Upper lobe of right lung (tissue), 1 donor: ENCODE measurements at places on chromosomes 12 and 14.

- DNase-seq = no peak
Measured at GRCh38 chr14:64611358-64612020, 61.7 kb downstream of the PPP1R36 start.

GRCh38 chr12:42679466-42679865 is 89.9 kb upstream of the PRICKLE1 start:
- no peak for DNase-seq

GRCh38 chr12:29591140-29592020 is 93.9 kb upstream of the OVCH1 start:
- no peak for DNase-seq

- no peak for DNase-seq
Measured at GRCh38 chr14:53824061-53824460, 132.6 kb downstream of the BMP4 start.

- DNase-seq = no peak
Measured at GRCh38 chr14:21723431-21724045, 49.9 kb upstream of the OR4E1 start.
